ENCODE measurements at places on chromosomes 2 and 18. TPM values are rescaled to one million over a fixed set of nuclear protein-coding genes. Genes with fewer than 3 reads are reported as not detected.
A peak's percentile ranks its signal among the peaks of the same experiment; 100 is the strongest.

DNA sequence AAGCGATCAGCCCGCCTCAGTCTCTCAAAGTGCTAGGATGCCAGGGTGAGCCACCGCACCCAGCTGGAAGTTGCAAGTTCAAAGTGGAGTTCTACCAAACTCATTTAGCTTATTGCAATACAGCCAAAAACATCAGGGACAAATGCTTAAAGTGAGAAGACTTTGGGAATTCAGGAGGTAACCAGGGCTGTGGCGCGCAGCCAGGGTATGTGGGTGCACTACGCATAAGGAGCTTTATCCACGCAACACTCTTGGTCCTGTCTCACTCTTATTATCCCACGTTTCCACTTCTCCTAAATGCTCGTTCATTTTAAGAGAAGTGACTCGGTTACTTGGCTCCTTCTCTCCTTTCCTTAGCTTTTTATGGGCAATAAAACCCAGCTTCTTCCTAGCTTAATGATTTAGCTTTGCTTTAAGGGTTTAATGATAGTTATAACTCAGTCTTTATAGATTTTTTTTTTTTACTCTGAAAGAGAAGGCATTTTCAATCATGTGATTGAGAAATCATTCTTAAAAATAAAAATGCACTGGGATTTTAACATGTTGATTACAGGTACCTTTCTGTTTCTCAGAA, 199.8 kb downstream of the KCNE4 start:
- no peaks in the 10 kb centered on the region for H3K4me1 ChIP-seq
- H3K4me3 ChIP-seq: no peak overlapping the region
- H3K36me3 ChIP-seq: no peaks in the 10 kb centered on the region
- DNase-seq: no peak
- H3K27me3 ChIP-seq: no peaks in the 10 kb centered on the region

GRCh38 chr2:137020452-137021196, 255.3 kb downstream of the THSD7B start:
- H3K27ac ChIP-seq: no peak overlapping the region
- H3K4me1 ChIP-seq: no peaks in the 10 kb centered on the region
- H3K27me3 ChIP-seq: no peaks in the 10 kb centered on the region
- no peak for DNase-seq

DNA sequence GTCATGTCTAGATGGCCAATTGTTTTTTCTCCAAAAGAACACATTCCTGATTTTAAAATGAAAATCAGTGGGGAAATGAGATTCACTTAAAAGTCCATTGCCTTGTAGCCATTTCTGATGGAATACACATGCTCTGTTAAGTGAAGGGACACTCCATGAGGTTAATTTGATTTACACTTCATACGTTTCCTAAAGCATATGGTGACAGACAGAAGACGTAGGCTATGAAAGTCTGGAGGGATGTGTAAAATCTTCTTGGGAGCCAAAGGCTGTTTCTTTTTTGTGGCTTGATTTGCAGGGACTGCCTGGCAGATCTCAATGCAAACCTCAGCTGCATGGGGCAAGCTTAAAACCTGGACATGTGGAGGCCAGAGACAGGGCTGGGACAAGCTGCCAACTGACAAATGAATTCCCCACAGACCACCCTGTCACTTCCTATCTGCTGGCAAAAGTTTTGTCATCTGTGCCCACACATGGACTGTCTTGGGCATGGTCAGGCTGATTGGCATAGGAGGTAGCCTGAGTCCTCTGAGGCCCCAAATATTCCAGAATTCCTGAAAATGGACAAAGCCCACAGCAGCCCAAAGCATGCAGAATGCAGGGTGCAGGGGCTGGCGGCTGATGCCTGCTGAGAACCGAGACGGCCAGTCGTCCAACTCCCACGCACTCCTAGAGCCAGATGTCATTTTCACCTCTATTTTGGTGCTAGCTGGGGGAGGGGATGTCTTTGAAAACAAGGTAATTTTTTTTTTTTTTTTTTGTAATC, 73.9 kb downstream of the SDC1 start:
- DNase-seq: no peak
- no peak overlapping the region for H3K27ac ChIP-seq
- H3K4me3 ChIP-seq: no peak overlapping the region
- no peaks in the 10 kb centered on the region for H3K36me3 ChIP-seq

DNA sequence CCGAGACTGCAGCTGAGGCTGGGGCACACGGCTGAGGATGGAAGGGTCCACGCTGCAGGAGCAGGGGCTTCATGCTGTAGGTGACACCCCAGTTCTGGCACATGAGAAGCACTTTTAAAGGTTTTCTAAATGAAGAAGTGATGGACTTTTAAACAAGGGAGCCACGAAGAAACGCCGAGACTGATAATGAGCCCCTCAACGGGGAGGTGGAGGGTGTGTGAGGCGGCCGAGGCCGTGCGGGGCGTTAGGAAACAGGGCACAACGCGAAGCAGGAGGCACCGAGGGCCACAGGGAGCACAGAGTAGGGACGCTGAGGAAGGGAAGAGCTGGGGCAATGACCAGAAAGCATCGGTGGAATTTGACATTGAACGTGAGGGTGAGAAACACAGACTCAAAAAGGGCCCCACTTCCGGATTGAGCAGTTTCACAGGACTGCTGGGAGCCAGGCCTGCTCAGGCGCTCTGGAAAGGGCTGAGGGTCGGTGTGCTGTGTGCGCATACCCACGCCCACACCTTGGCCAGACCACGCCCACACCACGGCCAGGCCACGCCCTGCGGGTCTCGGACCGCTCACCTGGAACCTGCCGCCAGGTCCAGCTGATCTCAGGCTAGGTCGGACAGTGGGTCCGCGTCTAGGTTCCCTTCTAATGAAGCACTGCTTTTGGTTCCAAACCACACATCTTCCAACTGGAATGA, 115.7 kb downstream of the GYPC start:
- DNase-seq: peak; percentile 39
- no peak overlapping the region for H3K4me3 ChIP-seq
- H3K27ac ChIP-seq: no peak overlapping the region
- H3K4me1 ChIP-seq: no peaks in the 10 kb centered on the region
- no peaks in the 10 kb centered on the region for H3K27me3 ChIP-seq

ZNF521 gene
- total RNA-seq: 26.4 TPM

Data from aorta (tissue), 5 donors.